ENCODE measurements at places on chromosomes 7 and 10. TPM values are rescaled to one million over a fixed set of nuclear protein-coding genes. Genes with fewer than 3 reads are reported as not detected.

Gene LEP
- total RNA-seq = not detected

DNA sequence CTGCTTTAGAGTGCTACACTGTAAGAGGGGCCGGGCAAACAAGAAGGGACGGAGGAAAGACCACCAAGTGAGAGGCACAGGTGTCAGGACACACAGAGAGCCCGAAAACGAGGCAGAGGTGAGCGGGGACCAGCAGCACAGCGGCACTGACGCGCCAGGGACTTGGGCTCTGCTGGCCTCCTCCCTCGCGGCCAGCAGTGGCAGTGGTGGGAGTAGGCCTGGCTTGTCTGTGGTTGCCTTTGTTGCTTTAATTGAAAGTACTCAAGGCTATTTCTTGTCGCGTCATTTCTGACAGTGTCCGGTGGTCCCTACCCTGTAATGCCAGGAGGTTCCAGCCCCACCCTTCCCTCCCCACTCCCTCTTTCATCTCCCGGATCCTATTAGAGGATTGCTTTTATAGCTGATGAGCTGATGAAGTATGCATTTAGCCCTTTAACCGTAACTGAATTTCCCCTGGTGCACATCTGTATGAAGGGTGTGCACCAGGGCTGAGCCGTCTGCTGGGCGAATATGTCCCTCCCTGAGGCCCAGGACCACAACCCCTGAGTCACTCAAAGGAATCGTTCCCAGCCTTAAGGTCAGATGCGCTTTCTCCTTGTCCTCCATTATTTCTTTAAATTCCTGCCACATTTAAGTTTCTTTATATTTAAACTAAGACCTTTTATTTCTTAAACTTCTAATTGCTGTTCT is 39.5 kb upstream of the FAM20C start:
- DNase-seq = no peak

DNA sequence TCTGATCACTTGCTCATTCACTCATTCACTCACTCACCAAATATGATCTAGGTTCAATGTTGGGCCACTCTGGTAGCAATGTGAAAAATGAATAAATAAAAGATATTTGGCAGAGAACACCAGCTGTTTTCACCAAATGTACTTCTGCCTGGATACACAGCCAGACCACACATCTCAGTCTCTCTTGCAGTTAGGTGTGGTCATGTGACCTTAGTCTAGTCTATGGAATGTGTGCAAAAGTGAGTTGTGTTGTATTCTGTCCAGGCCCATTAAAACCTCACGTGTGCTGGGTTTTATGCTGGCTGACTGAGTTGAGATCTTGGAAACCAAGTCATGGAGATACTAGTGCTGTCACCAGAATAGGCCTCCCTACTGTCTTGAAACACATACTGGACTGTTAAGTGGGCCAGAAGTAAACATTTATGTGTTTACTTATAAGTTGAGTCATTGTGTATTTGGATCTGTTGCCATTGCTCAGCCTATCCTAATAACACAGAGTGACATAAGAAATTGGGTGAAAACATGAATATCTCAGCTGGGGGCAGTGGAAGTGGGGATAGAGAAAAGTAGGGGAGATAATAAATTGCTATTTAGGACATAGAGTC is 145.5 kb downstream of the PTEN start:
- DNase-seq = no peak

Gene BAZ1B
- total RNA-seq = 42.6 TPM

Gene LIPM
- not detected for total RNA-seq

- no peak for DNase-seq
Measured at GRCh38 chr7:85130702-85131101, 56.2 kb downstream of the SEMA3D start.

Gene KCND2
- total RNA-seq = 0.09 TPM

DNA sequence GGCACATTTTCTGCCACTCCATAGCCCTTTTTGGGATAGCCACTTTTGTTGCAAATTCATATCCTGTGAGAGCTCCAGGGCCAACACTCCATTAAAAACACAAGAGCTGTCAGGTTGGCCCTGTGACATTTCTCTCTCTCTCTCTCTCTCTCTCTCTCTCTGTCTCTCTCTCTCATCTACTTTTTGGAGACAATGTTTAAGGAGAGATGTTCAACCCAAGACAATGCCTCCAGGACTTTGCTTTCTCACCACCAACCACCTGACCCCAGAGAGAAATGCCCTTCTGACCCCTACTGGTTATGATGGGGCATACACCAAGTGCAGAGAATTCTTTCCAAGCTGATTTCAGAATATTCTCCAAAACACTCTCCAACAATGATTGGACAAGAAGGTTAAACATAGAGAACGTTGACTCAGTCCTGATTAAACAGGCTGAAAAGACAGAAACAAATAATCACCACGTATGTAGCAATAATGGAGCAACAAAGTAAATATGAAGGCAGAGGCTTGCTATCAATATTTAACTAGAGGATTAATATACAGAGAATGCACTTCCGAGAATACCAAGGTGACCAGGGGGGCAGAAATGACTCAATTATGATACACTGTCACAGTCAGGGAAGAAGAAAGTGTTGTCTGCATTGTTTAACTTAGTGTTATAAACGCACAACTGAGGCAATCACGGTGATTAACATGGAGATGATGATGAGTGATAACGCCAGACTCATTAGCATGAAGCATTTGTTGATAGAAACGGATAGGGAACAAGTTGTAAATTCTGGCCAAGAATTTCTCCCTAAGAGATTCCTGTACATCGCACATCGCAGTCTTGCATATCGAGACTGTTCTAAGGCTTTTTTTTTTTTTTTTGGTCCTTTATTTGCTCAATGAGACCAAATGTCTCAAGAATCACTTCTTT is 178.5 kb downstream of the NRP1 start:
- DNase-seq = no peak

DNA sequence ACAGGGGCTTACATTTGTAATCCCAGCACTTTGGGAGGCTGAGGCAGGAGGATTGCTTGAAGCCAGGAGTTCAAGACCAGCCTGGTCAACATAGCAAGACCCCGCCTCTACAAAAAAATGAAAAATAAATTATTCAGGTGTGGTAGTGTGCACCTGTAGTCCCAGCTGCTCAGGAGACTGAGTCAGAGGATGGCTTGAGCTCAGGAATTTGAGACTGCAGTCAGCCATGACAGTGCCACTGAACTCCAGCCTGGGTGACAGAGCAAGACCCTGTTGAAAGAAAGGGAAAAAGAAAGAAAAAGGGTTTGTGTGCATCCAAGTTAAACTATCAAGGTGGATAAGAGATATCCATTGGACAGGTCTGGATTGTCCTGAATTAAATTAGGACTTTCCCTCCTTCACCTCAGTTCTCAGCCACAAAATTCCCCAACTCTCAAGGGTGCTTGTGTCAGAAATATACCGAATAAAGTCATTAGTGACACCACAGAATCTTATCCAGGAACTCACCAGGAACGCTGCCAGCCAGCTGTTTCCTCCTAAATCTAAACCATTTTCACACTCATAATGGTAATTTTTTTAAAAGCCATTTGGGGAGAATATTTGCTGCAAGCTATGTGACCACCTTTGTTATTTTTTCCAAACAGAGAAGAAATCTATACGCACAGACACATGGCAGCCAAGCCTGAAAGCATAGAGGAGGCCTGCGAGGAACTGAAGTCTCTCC is 12.0 kb downstream of the AFAP1L2 start:
- no peak for DNase-seq

DNA sequence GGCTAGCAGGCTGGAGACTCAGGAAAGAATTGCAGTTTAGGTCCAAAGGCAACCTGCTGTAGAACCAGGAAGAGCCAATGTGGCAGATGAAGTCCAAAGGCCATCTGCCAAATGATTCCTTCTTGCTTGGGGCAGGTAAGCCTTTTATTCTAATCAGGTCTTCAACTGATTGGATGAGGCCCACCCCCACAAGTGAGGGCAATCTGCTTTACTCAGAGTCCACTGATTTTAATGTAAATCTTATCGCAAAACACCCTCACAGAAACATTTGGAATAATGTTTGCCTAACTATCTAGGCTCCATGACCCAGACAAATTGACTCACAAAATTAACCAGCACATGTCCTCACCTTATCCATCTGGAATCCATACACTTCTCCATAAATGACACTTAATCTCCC is 7.8 kb downstream of the GIMAP8 start:
- DNase-seq = no peak

- DNase-seq = no peak
Measured at GRCh38 chr10:115018185-115018931, 74.8 kb upstream of the ATRNL1 start.

Gene LUC7L2
- 70.0 TPM for total RNA-seq

GRCh38 chr10:125076121-125076825 is 84.1 kb downstream of the CTBP2 start:
- DNase-seq = no peak

DNA sequence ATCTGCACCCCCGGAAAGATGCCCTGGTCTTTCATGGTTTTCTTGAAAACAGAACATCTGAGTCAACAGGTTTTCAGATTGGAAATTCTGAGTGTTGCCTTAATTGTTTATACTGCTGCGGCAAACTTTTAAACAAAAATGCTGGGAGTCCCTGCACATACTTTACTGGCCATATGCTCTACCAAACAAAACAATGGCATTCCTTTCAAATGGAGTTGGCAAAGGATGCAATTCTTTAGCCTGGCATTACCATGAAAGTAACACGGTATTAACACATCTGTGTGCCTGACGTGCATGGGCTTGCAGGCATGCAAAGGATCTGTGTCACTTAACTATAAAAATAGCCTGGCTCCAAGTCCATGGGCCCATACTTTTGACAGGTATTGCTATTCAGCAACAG is 4.2 kb downstream of the INHBA start:
- DNase-seq = no peak

- DNase-seq = no peak
Measured at GRCh38 chr7:13560441-13560840, 429.0 kb downstream of the ETV1 start.

Gene OR2A1
- total RNA-seq = not detected

DNA sequence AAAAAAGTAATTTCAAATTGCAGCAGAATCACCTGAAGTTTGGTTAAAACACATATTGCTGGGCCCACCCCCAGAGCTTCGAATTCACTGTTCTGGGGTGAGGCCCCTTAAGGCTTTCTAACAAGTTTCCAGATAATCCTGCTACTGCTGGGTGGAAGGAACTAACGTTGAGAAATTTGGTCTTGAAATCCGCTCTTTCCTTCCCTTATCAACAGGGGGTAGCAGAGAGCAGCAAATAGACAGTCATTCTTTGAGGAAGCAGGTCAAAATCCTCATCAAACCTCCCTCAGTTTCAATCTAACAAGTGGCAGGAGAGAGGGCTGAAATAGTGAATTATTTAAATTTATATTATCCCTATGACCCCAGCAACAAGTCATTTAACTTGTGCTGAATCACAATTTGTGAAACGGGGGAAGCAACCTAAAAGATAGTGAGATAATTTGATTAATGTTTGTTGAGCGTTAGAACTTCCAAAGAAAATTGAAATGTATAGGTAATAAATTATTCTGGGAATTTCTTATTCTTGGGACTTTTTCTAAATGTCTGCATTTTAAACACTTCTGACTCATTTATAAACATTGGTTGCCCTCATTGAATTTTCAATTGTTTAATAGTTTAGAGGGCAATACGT is 21.7 kb upstream of the MALSU1 start:
- no peak for DNase-seq

- DNase-seq = peak; percentile 71
Measured at GRCh38 chr10:32256613-32257437, 90.1 kb downstream of the EPC1 start.
